ENCODE measurements at places on chromosomes 2 and 18.
A peak's percentile ranks its signal among the peaks of the same experiment; 100 is the strongest.

- DNase-seq, result peak; percentile 74
Observed at GRCh38 chr2:209368914-209369313, 54.9 kb upstream of the MAP2 start.

GRCh38 chr2:127575185-127575765 is 39.8 kb downstream of the MYO7B start:
- no peak for DNase-seq

GRCh38 chr2:150133623-150134022 is 353.8 kb downstream of the RND3 start:
- DNase-seq, result peak; percentile 64

GRCh38 chr2:234712421-234712935 is 215.6 kb upstream of the ARL4C start:
- no peak for DNase-seq

DNA sequence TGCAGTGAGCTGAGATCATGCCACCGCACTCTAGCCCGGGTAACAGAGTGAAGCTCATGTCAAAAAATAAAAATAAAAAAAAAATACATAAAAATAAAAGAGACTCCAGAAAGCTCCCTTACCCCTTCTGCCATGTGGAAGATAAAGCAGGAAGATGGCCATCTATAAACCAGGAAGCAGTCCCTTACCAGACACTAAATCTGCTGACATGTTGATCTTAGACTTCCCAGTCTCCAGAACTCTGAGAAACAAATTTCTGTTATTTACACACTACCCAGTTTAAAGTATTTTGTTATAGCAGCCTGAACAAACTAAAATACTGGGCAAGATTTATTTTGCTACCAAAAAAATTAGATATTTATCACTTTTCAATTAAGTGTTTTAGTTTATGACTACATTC is 136.2 kb upstream of the SMAD7 start:
- no peak for DNase-seq

DNA sequence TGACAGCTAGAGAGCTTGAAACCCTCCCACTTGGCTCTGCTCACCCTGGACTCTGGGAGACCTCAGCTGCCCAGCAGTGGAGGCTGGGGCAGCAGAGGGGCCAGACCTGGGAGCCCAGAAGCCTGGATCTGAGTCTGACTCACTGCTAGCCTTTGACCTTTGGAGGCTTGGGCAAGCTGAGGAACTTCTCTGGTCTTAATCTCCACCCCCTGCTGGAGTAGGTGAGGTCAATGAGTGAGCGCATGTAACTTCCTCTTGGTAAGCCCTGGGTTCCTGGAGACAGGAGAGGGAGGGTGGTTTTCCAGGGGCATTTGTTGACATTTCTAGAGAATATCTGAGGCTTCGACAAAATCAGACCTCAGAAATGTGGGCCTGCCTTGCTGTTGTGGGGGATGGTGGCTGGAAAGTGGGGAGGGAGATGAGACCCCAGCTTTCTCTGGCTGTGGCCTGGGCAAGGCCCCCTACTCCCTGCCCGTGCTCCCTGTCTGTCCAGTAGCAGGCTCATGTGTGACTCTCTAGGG is 73.0 kb upstream of the YWHAQ start:
- DNase-seq, result peak; percentile 30

DNA sequence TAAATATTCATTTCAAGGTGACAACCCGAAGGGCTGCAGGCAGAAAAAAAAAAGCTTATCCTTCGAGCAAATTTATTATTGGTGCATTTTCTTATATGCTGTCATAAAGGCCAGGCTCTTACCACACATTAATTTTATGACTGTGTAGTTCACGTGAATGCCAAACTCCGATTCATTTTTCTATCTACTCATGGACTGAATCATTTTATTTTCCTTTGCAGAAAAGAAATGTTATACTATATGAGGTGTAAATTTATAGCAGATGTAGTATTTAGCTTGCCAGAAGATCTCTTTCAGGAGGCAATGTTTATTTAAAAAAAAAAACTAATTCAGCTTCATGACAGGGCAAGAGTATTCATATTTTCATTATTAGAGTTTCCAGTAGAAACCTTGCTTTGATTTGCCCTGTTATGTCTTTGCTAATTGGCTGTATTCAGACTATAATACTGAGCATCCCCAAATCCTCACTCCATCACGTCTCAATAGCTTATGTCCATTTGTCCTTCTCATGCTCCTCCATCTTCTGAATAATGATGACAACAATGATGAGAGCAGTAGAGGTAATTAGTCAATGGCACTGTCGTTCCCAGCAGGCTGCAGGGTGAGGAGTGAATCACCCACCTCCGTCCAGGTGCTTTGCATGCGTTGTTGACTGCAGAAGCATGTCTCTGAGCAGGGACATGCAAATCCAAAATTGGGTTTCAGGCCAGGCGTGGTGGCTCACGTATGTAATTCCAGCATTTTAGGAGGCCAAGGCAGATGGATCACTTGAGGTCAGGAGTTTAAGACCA is 101.1 kb upstream of the RAB12 start:
- no peak for DNase-seq

DNA sequence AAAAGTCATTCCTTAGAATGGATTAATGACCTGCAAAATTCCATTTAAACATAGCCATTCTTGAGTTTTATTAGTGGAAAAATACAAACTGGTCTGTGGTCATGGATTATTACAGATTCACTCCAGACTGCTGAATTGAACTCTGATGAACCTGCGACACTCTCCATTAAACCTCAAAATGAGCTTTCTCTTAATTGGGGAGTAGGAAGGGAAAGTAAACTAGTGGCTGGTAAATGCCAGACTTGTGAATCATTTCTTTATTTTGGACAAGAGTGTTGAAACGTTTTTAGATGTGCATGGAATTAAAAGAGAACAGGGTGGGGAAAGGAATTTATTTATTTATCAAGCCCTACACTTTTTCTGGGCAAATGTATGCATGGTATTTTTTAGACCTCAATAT is 321.2 kb upstream of the FANCL start:
- no peak for DNase-seq

- DNase-seq, result no peak
Observed at GRCh38 chr2:40435426-40436092, 16.3 kb downstream of the SLC8A1 start.
